ENCODE measurements at places on chromosomes 2 and 18. TPM values are rescaled to one million over a fixed set of nuclear protein-coding genes. Genes with fewer than 3 reads are reported as not detected.

The GPR35 gene
- 0.17 TPM for total RNA-seq

The KIAA2012 gene
- total RNA-seq = not detected

The DHRS9 gene
- not detected for total RNA-seq

The APCDD1 gene
- not detected for total RNA-seq

The ARHGAP25 gene
- total RNA-seq = not detected

The TTN gene
- total RNA-seq = 0.02 TPM

The ACYP2 gene
- total RNA-seq = 8.9 TPM

The IL36B gene
- total RNA-seq = not detected

The SLC9A4 gene
- total RNA-seq = 0.84 TPM

The C2orf66 gene
- 0.26 TPM for total RNA-seq

The LYG2 gene
- total RNA-seq = not detected

The EDAR gene
- not detected for total RNA-seq

The CCDC102B gene
- 1.3 TPM for total RNA-seq
